ENCODE measurements at places on chromosomes 2 and 18. TPM values are rescaled to one million over a fixed set of nuclear protein-coding genes. Genes with fewer than 3 reads are reported as not detected.

FBXO15 gene
- total RNA-seq = 0.96 TPM

FAM110C gene
- total RNA-seq = not detected

TWIST2 gene
- 94.9 TPM for total RNA-seq

OSR1 gene
- total RNA-seq = 3.6 TPM

STK39 gene
- total RNA-seq = 21.9 TPM

ZNF396 gene
- total RNA-seq = 2.2 TPM

ANTXR1 gene
- 69.7 TPM for total RNA-seq

INPP1 gene
- 13.3 TPM for total RNA-seq

PKDCC gene
- 1.8 TPM for total RNA-seq

HAAO gene
- total RNA-seq = not detected

RMND5A gene
- 22.2 TPM for total RNA-seq

TTR gene
- not detected for total RNA-seq

SRD5A2 gene
- not detected for total RNA-seq

ANKRD53 gene
- total RNA-seq = not detected

FABP1 gene
- total RNA-seq = not detected

LINC00305 gene
- total RNA-seq = not detected

CFAP53 gene
- total RNA-seq = 0.36 TPM

REG3A gene
- total RNA-seq = not detected

C2orf66 gene
- total RNA-seq = not detected

PPP1CB gene
- total RNA-seq = 168 TPM

NOSTRIN gene
- total RNA-seq = not detected

CYBRD1 gene
- total RNA-seq = 139 TPM

KIAA2012 gene
- not detected for total RNA-seq

Measured in RPMI7951 (cell line).